Stimulated activated CD8-positive, alpha-beta memory T cell treated with anti-CD3 and anti-CD28 coated beads, Interleukin-15, amount 100 ng/mL, for 24 hours (primary cell): ENCODE measurements at places on chromosomes 1 and 21.

GRCh38 chr1:67793562-67793961 lies 39.7 kb downstream of the GNG12 start:
- no peak for DNase-seq

- no peak for DNase-seq
Observed at GRCh38 chr1:244097523-244098405, 46.7 kb downstream of the ZBTB18 start.

GRCh38 chr1:223222377-223222776 lies 79.3 kb upstream of the TLR5 start:
- DNase-seq, result no peak

GRCh38 chr1:9271861-9272595 lies 20.7 kb upstream of the SPSB1 start:
- DNase-seq, result no peak

GRCh38 chr1:15944308-15945010 lies 31.4 kb downstream of the ZBTB17 start:
- no peak for DNase-seq

GRCh38 chr1:46562498-46562897 lies 11.1 kb upstream of the KNCN start:
- DNase-seq, result no peak

DNA sequence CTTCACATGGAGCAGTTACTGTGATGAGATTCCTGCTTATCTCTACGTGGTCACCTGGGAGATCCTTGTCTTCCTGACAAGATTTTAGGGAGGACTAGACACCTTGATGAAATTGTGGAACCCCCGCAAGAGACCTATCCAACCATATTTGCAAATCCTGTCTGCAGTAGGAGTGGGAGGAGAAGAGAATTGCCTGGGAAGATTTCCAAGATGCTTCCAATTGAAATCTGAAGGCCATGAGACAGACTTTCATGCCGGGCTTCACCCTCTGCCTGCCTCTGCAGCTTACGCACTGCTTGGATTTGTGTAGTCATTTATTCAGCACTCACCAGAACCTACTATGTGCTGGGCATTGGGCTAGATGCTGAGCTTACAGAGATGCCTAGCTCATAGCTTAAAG lies 106.6 kb downstream of the OMA1 start:
- DNase-seq, result no peak

DNA sequence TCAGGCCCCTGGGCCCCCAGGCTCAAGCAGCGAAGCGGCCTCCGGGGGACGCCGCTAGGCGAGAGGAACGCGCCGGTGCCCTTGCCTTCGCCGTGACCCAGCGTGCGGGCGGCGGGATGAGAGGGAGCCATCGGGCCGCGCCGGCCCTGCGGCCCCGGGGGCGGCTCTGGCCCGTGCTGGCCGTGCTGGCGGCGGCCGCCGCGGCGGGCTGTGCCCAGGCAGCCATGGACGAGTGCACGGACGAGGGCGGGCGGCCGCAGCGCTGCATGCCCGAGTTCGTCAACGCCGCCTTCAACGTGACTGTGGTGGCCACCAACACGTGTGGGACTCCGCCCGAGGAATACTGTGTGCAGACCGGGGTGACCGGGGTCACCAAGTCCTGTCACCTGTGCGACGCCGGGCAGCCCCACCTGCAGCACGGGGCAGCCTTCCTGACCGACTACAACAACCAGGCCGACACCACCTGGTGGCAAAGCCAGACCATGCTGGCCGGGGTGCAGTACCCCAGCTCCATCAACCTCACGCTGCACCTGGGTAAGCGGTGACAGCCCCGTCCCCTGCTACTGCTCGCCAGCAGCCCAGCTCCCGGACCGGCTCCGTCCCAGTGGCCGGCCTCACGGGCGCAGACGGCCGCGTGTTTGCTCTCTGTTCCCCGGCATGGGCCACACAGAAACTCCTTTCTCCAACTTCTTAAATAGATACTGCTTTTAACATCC lies 539 bp downstream of the LAMC1 start:
- no peak for DNase-seq

- no peak for DNase-seq
Observed at GRCh38 chr1:234933475-234933874, 195.2 kb downstream of the TOMM20 start.

DNA sequence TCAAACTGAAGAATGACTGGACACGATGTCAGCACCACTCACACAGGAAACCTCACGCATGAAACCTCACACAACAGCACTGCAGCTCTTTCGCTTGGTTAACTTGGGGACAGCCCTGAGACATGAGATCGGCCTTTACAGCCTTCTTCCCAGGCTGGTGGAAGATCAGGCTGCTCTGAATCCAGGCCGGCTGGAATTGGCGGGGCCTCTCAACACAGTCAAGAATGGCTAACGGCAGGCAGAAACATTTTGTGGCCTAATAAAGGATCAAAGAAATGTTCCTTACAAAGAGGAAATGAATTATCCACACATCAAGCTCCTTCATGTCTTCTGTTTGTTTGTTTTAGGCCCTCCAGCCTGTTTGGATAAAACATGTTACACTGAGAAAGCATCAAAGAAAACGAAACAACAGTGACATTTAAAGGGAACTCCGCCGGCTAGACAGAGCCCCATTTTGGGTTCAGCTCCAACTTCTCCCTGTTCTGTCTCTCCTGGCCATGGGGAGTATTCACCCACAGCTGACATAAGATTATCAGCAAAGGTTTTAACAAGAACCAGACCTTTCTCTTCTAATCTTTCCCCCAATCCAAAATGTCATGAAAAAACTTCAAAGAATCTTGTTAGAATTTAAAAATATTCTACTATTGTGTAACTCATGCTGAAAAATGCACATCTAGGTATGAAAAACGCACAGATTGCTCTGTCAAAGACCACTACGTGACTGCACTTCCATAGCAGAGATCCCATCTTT lies 131.2 kb downstream of the SLC45A1 start:
- DNase-seq, result no peak

DNA sequence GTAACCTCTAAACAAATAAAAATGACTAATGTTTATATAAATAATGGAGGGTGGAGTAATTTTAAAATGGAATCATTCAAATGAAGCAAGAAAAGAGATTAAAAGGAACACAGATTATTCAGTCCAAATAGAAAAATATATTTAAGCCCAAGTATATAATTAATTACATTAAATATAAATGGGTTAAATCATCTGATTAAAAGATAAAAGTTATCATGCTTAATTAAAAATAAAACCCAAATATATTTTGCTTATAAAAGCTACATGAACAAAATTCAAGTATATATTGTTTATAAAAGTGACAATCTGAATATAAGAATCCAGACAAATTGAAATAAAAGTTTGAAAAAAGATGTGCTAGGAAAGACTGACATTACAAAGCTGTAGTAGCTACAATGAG lies 63.9 kb upstream of the ACTRT2 start:
- DNase-seq, result no peak

GRCh38 chr1:43229826-43230780 lies 39.7 kb upstream of the TMEM125 start:
- no peak for DNase-seq

DNA sequence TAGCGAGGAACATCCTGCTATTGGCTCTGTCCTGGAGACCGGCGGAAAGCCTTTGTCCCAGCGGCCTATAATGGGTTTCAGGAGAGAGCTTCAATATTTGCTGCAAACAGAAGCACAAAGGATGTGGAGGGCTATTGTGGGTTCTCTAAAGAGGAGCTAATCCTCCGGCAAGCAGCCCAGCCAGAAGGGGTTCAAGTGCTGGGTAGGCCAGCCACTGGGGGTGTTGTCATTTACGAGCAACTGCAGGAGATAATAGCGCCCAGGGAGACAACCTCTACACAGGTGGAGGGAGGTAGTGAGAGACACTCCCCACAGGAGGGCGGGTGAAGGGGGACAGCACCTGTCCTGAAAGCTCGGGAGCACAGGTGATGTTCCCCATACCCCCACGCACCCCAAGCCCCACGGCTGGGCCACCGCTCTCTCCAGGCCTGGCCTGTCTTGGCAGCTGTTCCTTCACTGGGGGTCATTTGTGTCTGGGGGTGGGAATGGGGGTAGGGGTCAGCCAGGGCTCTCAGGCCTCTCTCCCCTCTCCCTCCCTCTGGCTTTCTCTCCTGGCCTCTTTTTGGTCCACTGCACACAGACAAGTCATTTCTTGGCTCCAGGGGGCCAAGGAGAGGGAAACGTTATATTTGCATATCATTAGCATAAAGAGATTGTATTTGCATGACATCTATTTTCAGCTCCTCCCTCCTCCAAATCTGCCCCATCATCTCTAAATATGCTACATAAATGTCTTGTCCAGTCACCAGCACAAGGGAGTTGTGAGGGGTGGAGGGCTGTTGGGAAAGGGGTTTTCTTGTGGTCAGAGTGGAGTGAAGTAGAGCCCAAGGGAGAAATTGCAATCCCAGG lies 22.0 kb upstream of the SLC26A9 start:
- no peak for DNase-seq

DNA sequence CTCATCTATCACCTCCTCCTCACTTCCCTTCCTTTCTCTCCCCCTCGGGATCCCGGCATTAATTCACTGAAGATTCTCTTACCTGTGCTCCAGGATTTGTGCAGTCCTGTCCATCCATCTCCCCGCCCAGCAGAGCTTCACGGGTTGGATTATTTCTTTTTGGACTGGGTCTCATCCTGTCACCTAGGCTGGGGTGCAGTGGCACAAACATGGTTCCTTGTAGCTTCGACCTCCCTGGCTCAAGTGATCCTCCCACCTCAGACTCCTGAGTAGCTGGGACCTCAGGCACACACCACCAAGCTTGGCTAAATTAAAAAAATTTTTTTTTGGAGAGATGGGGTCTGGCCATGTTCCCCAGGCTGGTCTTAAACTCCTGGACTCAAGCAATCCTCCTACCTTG lies 12.3 kb upstream of the CSF3R start:
- DNase-seq, result no peak

DNA sequence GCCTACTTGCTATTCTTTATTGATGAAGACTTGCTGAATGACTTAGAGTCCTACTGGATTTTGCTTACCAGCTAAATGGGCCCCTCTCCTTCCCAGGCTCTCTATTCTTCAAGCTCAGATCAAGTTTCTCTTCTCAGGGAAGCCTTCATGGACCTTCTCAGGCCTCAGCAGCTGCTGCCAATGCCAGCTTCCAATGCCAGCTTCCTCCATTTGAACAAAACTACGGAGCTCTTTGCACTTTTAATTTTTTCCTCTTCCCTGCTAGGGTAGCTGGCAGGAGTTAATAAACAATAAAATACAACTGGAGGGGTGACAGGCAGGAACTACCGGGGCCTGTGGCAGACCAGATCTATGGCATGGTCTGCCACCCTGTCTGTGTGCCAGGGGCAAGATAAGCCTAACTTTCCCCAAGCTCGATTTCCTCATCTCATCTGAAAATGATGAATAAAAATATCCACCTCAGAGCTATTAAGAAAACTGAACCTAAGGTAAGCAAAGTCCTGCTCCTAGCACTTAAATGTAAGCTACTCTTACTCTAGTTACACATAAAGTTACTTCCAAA lies 995 bp upstream of the IPO13 start:
- no peak for DNase-seq

GRCh38 chr1:13828454-13829151 lies 128.6 kb downstream of the PRDM2 start:
- no peak for DNase-seq

DNA sequence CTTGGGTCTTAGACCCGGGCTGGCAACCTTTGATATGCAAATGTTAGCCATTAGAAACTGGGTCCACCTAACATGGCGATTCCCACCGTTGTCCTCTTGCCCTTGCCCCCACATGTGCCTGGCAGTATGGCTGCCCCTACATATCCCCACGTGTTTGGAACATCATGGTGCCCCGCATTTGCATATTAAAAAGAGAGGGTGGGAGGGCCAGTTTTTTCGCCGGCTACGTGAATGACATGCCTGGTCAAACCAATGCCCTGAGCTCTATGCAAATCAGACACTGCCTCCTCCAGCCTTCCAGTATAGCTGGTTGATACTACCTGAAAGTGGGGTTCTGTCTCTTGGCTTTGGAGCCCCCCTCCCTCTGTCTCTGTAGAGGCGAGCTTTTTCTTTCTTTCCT lies 133.0 kb downstream of the CDC42BPA start:
- no peak for DNase-seq

- no peak for DNase-seq
Observed at GRCh38 chr1:64049900-64050540, 153.4 kb upstream of the UBE2U start.
